ENCODE measurements at places on chromosomes 4 and X.

GRCh38 chr4:4694296-4694772, 152.5 kb upstream of the STX18 start:
- no peak for DNase-seq

- no peak for DNase-seq
These were observed 26.9 kb downstream of the NIPAL1 start for GRCh38 chr4:48043504-48043903.

- no peak for DNase-seq
These were observed 58.2 kb upstream of the C4orf50 start for GRCh38 chr4:6076391-6076790.

DNA sequence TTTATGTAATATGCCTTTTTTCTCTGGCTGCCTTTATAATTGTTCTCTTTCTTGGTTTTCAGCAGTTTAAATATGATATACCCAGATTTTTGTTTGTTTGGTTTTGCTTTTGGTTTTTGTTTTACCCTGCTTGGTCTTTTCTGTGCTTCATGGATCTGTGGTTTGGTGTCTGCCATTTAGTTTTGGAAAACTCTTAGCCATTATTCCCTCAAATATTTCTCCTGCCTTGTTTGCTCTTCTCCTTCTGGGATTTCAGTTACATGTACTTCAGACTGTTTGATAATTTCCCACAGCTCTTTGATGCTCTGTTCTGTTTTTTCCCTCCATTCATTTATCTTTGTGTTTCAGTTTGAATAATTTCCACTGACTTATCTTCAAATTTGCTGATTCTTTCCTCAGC, 223.1 kb upstream of the BCOR start:
- no peak for DNase-seq

GRCh38 chr4:110134269-110134869, 64.0 kb downstream of the ELOVL6 start:
- no peak for DNase-seq

DNA sequence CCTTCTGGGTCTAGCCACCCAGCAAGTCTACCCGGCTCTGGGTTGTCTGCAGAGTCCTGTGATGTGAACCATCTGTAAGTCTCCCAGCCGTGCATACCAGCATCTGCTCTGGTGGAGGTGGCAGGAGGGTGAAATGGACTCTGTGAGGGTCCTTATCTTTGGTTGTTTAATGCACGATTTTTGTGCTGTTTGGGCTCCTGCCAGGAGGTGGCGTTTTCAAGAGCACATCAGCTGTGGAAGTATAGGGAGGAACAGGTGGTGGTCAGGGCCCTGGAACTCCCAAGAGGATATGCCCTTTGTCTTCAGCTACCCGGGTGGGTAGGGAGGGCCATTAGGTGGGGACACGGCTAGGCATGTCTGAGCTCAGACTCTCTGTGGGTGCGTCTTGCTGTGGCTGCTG, 66.5 kb upstream of the ZFP42 start:
- no peak for DNase-seq
